ENCODE measurements at places on chromosomes 3 and 15. TPM values are rescaled to one million over a fixed set of nuclear protein-coding genes. Genes with fewer than 3 reads are reported as not detected.

GRCh38 chr15:85171736-85172135 is 190.1 kb downstream of the PDE8A start:
- no peak for DNase-seq

DNA sequence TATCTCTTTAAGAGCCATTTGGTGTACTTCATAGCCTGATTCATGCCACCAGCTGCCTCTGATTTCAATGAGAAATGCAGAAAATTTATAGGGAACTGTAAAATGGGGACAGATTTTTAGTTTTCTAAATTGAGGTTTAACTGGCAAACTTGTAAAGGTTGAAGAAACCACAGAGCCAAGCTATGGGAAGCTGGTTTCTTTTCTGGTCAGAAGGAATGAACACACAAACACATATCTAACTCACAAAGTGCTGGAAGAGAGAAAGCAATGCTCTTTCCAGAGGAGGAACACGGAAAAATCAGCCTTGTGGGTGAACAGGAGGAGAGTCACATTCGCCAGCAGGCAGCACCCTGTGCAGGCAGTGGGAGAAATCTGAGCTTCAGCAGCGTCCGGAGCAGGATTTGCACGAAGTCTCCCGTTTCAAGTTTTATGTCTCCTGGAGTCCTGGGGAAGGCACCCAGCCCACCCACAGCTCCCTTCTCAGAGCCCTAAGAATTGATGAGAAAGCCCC is 481 bp downstream of the MASP1 start:
- DNase-seq, result no peak

AGBL1 gene
- total RNA-seq, result not detected

DNA sequence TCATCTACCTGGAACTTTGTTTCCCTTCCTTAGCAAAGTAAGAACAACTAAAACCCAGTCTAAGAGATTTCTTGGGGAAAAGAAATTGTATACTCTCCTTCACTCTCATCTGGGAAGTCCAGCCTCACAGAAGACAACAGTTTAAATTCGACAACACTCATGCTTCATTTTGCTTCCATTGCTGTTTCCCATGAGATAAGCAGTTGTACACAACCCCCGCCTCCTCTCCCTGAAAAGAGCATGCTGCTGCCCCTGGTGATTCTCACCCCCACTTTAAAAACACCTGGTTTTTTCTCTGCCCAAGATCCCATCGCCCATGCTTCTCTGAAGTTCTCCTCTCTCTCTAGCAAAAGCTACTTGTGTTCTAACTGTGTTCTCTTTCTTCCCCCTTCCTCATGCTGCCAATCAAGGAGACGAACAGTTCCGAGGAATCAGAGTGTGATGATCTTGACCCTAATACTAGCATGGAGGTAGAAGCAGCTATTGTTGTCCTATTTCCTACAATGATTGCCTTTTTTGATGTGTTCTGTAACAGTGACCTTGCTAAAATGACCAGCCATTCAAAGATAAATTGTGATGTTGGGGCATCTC is 51.1 kb upstream of the UMPS start:
- DNase-seq, result no peak

CHDH gene
- total RNA-seq, result 0.02 TPM

DNA sequence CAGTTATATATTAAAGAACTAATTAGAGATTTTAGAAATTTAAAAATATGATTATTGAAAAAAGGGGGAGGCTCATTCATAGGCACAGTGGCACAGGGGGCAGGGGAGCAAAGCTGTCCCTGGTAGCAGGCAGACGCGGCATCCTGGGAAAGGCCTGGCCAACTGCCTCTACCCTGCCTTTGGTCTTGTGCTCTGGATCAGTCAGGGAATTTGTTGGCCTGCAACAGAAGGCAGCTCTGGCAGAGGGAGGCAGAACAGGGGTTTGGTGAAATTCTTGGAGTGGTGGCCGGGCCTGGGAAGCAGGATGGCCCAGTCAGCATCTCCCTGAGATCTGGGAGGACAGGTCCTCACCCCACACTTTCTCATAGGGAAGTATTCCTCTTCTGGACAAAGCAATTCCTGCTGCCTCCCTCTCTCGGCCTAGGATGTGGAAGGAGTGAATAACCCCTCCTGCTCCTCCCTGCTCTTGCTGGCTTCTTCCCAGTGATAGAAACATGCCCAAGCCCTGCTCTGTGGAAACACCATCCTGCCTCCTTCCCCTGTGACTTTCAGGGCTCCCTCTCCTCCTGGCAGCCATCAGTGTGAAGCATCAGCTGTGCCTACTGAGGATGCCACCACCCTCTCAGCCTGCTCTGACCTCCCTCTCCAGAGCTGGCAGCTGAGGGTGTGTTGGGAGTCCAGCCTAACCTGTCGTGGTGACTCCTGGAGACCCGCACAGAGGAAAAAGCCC is 26.9 kb downstream of the PRR20G start:
- DNase-seq, result no peak

DNA sequence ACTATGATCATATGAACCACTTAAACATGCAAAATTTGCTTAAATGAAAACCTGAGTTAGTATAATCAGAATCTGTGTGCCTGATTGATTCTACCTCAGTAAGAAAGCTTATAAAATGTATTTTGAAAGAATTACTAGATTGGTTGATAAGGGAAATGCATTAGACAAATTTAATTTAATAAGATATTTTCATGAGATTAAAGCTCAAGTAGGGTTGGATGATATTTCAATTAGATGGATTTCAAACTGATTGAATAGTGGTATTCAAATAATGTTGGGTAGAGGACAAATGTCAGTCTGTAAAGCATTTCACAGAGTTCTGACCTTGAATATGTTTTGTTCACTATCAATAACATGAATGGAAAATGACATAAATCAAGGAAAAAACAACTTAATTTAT is 780.4 kb upstream of the ALCAM start:
- no peak for DNase-seq

DPPA4 gene
- 1.5 TPM for total RNA-seq

DNA sequence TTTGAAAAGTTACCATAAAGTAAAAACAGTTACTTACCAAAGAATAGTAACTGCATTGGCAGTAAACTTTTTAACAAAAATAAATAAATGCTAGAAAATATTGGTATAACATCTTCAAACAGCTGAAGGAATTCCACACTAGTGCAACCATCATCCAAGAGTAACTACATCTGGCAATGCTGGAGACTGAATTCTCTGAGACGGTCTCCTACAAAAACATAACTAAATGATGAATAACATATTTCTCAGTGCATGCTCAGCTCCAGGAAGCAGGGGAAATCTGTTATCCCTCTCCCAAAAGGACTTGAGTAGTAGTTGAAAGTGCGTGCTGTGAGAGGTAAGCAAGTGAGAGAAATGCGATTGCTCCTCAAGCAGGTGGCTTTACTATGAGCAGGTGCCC is 526.8 kb upstream of the CCDC54 start:
- DNase-seq, result no peak

RARRES1 gene
- not detected for total RNA-seq

DNA sequence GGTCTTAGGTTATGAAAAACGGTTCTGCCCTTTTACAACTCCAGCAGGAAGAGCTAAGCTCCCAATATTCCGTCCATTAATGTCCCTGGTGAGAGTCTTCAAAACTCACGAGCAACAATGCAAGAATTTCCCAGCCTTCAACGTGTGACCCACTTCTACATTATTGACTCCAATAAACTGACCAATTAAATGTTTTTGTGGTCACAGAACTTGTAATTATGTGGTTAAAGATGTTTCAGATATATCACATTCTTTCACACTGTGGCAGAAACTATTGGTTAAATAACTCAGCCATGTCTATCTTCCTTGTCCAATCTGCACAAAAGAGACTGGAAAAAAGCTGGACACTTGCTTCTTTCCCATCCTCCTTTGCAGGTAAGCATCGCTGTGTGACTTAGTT is 286.6 kb upstream of the ADAMTS9 start:
- DNase-seq, result no peak

ALCAM gene
- 17.4 TPM for total RNA-seq

- DNase-seq, result no peak
These were observed 7.2 kb downstream of the TMOD2 start for GRCh38 chr15:51758645-51759044.

C3orf85 gene
- total RNA-seq, result not detected

Measured in activated naive CD4-positive, alpha-beta T cell treated with anti-CD3 and anti-CD28 coated beads, Interleukin-2, amount 50 U/mL, for 72 hours (primary cell).